Neural progenitor cell (in vitro differentiated cells): ENCODE measurements at places on chromosomes 2 and 18. TPM values are rescaled to one million over a fixed set of nuclear protein-coding genes. Genes with fewer than 3 reads are reported as not detected.

Gene MAP3K19
- total RNA-seq: not detected in 2 replicates

Gene ACMSD
- not detected in 2 replicates for total RNA-seq

Gene C2orf80
- 0.81 TPM in 1 of 2 replicates, not detected in the other for total RNA-seq

Gene ADAM23
- 17.2 and 19.4 TPM in 2 replicates for total RNA-seq

DNA sequence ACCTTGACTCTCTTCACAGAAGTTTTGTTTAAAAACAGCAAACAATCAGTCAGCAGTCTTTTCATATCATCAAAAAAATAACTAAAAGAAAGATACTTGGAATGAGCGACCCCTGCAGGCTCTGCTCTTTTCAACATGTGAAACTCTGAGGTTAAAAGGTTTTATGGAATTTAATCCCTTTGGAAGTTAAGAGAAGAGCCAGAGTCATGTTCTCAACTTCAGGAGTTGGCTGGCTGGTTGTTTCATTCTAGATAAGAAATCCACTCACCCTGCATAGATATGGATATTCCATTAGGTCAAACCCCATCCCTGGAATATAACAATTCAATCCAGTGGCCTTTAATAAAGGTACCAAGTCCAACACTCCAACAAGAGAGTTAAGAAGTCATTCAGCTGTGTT lies 115.6 kb upstream of the RMDN2 start:
- H3K27me3 ChIP-seq: no peaks in the 10 kb centered on the region
- H3K36me3 ChIP-seq: no peaks in the 10 kb centered on the region
- no peaks in the 10 kb centered on the region for H3K4me1 ChIP-seq
- DNase-seq: peak; percentile 9

DNA sequence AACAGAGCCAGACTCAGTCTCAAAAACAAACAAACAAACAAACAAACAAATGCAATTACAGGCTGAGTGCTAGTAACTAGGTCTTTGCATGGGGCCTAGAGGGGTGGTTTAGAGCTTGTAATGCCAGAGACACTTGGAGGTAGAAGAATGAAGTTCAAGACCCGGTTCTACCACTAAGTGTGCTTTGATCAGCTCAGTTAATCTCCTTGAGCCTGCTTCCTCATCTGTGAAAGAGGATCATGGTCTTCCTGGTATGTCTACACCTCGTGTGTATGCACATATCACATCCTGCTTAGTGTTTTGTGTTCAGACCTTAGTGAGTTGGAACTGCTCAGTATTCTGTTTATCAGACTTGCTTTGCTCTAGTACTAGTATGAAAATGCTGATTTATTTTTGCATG lies 4.8 kb upstream of the ATP6V1C2 start:
- H3K27me3 ChIP-seq: peaks cover 70% of the 10 kb centered on the region
- no peak overlapping the region for H3K4me3 ChIP-seq
- peaks cover 5% of the 10 kb centered on the region for H3K4me1 ChIP-seq
- H3K36me3 ChIP-seq: no peaks in the 10 kb centered on the region
- no peak overlapping the region for H3K27ac ChIP-seq

GRCh38 chr2:219118504-219118903 lies 42.1 kb downstream of the NHEJ1 start:
- H3K27me3 ChIP-seq: no peaks in the 10 kb centered on the region
- no peaks in the 10 kb centered on the region for H3K36me3 ChIP-seq
- no peak overlapping the region for H3K27ac ChIP-seq
- DNase-seq: peak; percentile 23

- no peaks in the 10 kb centered on the region for H3K27me3 ChIP-seq
- H3K4me1 ChIP-seq: peaks cover 7% of the 10 kb centered on the region
- no peak overlapping the region for H3K4me3 ChIP-seq
These were observed 72.5 kb downstream of the XIRP2 start for GRCh38 chr2:166960702-166961270.

DNA sequence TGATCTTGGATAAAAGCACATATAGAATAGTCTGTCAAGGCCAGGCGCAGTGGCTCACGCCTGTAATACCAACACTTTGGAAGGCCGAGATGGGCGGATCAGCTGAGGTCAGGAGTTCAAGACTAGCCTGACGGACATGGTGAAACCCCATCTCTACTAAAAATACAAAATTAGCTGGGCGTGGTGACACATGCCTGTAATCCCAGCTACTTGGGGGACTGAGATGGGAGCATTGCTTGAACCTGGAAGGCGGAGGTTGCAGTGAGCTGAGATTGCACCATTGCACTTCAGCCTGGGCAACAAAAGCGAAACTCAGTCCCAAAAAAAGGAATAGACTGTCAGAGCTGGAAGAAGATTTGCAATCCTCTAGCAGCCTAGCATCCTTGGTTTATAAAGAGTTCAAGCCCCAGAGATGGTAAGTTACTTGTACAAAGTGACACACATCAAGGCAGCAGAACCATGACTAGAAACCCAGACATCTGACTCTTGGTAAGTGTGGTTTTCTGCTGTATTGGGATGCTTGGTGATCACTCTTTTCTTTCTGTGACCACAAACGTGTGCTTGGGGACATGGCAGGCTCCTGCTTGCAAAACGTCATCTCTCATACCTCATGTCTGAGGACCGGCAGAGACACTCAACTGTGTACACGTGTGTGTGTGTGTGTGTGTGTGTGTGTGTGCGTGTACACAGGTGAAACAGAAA lies 69.0 kb downstream of the OSBPL6 start:
- no peak for DNase-seq
- no peak overlapping the region for H3K27ac ChIP-seq
- no peaks in the 10 kb centered on the region for H3K36me3 ChIP-seq
- H3K27me3 ChIP-seq: no peaks in the 10 kb centered on the region
- no peak overlapping the region for H3K4me3 ChIP-seq
- H3K4me1 ChIP-seq: peaks cover 12% of the 10 kb centered on the region

DNA sequence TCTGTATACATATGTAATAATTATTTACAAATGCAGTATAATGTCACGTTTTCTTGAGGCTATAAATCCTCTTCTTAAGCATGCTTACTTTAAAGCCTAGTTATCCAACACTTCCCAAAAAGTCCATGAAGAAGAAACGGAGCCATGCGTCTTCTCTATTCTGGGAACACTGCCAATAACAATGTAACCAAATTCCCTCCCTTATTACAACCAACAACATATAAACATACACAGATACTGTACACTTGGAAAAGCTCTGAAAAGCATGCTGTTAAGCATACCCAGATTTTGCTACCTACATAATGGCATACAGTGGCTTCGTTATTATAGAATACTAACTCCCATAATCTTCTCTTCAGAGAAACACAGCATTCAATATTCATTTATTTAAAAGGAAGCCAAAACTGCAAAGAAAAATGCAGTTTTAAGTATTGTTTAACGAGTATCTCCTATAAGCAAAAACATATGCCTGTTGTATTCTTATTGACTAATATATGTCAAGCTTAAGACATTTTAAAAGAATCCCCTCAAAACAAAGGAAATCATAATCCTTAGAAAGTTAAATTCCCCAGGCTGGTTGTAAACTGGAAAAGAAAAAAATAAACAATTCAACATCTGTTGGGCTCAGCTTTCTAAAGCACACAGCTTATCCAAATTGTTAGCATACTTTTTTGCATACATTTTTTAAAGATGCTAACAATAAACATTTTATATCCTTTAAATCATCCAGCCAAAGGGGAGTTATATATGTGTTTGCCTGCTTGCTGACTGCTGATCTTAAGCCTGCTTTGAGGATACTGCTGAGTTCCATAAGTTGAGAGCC lies 83.4 kb downstream of the SLC25A12 start:
- no peak overlapping the region for H3K4me3 ChIP-seq
- H3K27ac ChIP-seq: no peak overlapping the region
- H3K4me1 ChIP-seq: peaks cover 15% of the 10 kb centered on the region
- no peaks in the 10 kb centered on the region for H3K27me3 ChIP-seq
- DNase-seq: no peak

GRCh38 chr18:47150824-47151366 lies 595 bp upstream of the HDHD2 start:
- H3K4me3 ChIP-seq: peak overlapping the region; percentile 75
- no peaks in the 10 kb centered on the region for H3K27me3 ChIP-seq
- peak; percentile 18 for DNase-seq
- H3K4me1 ChIP-seq: peaks cover 14% of the 10 kb centered on the region
- H3K36me3 ChIP-seq: peaks cover 7% of the 10 kb centered on the region

DNA sequence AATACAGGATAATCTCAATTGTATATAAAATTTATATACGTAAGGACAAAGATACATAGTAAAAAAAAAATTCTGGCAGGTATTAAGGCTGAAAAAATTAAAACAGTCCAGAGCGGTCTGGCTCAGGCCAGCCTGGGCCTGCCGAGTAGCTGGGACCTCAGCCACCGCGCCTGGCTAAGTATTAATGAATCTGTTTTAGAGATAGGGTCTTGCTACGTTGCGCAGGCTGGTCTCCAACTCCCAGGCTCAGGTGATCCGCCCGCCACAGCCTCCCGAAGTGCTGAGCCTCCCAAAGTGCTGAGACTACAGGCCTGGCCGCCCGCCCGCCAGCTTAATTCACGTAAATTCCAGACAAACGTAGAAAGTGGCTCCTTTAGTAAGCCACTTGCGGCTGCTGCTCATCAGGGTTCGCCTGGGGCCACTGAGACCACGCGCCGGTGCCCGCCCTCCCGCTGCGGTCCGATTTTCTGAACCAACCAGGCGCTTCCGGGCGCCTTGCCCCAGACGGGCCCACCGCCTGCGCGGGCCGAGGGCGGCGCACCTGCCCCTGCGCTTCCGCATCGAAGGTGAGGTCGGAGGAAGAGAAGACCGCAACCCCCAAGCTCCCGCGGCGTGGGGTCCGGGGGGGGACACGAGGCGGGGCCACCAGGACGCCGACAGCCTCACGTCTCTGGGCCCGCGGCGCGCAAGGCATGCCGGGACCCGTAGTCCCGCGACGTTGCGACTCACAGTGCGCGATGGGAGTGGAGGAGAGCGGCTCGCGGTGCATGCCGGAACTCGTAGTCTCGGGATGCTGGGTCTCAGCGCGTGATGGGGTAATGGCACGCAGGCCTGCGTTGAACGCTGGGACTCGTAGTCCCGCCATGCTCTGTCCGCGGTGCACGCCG lies 695 bp upstream of the CTDP1 start:
- H3K4me3 ChIP-seq: peak overlapping the region; percentile 92

DNA sequence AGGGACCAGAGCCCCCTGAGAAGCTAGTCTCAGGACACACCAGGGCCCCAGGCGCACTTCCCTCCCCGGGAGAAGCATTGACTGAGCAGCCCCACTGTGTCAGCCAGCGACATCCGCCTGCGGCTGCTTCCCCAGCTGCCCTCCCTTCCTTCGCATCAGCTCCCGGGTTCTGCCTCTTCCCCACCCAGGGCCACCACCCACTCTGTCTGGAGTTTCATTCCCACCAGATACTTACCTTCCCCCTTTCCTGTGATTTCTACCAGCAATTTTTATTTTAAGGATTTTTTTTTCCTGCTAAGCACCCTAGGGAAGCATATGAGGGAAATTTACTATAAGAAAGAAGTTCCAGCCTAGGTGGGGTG lies 99.2 kb downstream of the SMAD7 start:
- no peak for DNase-seq
- peaks cover 31% of the 10 kb centered on the region for H3K4me1 ChIP-seq
- no peaks in the 10 kb centered on the region for H3K27me3 ChIP-seq
- no peaks in the 10 kb centered on the region for H3K36me3 ChIP-seq
- no peak overlapping the region for H3K4me3 ChIP-seq
- no peak overlapping the region for H3K27ac ChIP-seq

- H3K27me3 ChIP-seq: no peaks in the 10 kb centered on the region
- H3K4me1 ChIP-seq: peaks cover 12% of the 10 kb centered on the region
- no peak overlapping the region for H3K27ac ChIP-seq
- DNase-seq: no peak
These were observed 1367.2 kb upstream of the CELF4 start for GRCh38 chr18:38932752-38933151.

DNA sequence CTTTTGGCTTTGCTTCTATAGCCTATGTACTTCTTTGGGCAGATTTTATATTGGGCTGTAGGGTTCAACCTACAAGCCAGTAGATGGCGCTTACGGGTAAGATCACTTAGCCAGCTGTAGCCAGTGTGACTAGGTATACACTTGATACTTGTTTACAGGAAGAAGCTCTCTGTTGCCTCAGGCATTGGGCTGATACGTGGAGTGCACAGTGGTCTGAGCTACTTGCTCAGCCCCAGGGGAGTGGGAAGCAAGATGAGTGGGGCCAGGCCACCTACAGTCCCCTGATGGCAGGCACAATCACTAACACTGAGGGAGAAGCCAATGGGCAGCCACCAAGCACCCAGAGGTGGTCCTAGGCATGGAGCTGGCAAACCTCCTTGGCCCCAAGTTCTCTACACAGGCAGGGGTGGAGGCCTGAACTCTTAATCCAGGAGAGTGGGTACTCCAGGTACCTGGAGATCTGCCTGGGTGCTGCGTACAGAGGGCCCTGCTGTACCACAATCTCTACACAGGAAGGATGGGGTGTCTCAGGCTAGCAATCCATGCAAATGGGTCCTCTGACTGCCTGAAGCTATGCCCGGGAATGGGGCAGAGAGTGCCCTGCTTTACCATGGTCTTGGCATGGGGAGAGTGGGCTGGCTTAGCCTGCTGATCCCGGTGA lies 122.2 kb downstream of the NCOA1 start:
- peaks cover 13% of the 10 kb centered on the region for H3K4me1 ChIP-seq
- no peak overlapping the region for H3K4me3 ChIP-seq
- no peaks in the 10 kb centered on the region for H3K36me3 ChIP-seq
- H3K27ac ChIP-seq: no peak overlapping the region
- H3K27me3 ChIP-seq: no peaks in the 10 kb centered on the region

DNA sequence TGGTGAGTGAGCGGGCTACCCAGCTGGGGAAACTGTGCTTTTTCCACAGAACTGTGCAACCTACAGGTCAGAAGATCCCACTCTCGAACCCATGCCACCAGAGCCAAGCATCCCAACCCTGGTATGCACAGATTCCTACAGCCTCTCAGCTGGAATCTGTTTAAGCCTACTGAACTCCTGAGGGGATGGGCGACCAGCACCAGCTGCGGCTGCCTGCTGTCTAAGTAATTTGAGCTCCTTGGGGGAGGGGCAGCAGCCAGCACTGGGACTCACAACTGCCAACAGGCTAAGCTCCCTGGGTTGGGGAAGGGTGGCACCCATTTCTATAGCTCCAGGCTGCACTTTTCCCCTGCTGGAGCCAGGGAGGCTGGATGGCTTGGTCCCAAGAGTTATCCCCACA lies 11.8 kb downstream of the CYP27C1 start:
- no peak overlapping the region for H3K27ac ChIP-seq
- no peak overlapping the region for H3K4me3 ChIP-seq
- peaks cover 26% of the 10 kb centered on the region for H3K4me1 ChIP-seq
- DNase-seq: peak; percentile 81
- no peaks in the 10 kb centered on the region for H3K27me3 ChIP-seq
- H3K36me3 ChIP-seq: no peaks in the 10 kb centered on the region

DNA sequence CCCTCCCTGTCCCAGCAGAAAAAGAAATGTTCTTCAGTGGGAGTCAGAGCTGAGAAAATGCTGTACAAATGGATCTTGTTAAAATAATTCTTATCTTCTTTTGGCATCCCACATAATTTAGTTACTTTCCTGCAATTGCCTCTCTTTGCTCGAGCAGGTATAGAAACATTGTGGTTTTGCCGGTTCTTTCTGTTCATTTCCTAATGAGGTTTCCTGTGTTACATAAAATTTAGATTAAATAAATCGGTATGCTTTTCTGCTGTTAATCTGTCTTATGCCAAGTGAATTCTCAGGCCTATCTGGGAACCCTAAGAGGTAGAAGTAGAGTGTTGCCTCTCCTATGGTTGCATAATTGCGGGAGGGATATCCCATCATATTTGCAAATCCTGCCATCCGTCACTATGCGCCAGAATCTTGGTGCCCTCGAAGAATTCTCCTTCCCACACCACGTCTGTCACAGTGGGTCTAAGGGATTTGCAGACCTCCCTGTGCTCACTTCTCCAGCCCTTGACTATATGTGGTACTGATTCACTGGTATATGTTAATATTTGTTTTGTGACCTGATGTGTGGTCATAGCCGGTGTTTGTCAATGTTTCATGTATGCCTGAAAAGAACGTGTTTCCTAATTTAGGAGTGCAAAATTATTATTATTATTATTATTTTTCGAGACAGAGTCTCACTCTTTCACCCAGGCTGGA lies 12.2 kb upstream of the HDAC4 start:
- no peaks in the 10 kb centered on the region for H3K36me3 ChIP-seq
- no peak overlapping the region for H3K4me3 ChIP-seq
- DNase-seq: no peak
- peaks cover 3% of the 10 kb centered on the region for H3K27me3 ChIP-seq
- H3K27ac ChIP-seq: no peak overlapping the region
- H3K4me1 ChIP-seq: no peaks in the 10 kb centered on the region
